ENCODE measurements at places on chromosomes 12 and 14. TPM values are rescaled to one million over a fixed set of nuclear protein-coding genes. Genes with fewer than 3 reads are reported as not detected.

POTEG gene
- total RNA-seq = not detected

FKBP4 gene
- total RNA-seq = 57.9 TPM

CEP170B gene
- total RNA-seq = 56.7 TPM

GRCh38 chr12:64713376-64713775 lies 45.8 kb downstream of the GNS start:
- no peak overlapping the region for H3K27ac ChIP-seq
- H3K4me3 ChIP-seq = no peak overlapping the region
- peaks cover 45% of the 10 kb centered on the region for H3K36me3 ChIP-seq
- DNase-seq = no peak

GRCh38 chr14:77221241-77221871 lies 39.8 kb downstream of the TMEM63C start:
- peaks cover 24% of the 10 kb centered on the region for H3K27me3 ChIP-seq
- no peak overlapping the region for H3K27ac ChIP-seq
- no peak for DNase-seq
- no peak overlapping the region for H3K4me3 ChIP-seq
- no peaks in the 10 kb centered on the region for H3K36me3 ChIP-seq

Measured in suprapubic skin (tissue), 4 donors.